ENCODE measurements at places on chromosomes 1 and 21. TPM values are rescaled to one million over a fixed set of nuclear protein-coding genes. Genes with fewer than 3 reads are reported as not detected.

- no peak for DNase-seq
Measured at GRCh38 chr1:107277022-107277421, 136.2 kb downstream of the NTNG1 start.

DNA sequence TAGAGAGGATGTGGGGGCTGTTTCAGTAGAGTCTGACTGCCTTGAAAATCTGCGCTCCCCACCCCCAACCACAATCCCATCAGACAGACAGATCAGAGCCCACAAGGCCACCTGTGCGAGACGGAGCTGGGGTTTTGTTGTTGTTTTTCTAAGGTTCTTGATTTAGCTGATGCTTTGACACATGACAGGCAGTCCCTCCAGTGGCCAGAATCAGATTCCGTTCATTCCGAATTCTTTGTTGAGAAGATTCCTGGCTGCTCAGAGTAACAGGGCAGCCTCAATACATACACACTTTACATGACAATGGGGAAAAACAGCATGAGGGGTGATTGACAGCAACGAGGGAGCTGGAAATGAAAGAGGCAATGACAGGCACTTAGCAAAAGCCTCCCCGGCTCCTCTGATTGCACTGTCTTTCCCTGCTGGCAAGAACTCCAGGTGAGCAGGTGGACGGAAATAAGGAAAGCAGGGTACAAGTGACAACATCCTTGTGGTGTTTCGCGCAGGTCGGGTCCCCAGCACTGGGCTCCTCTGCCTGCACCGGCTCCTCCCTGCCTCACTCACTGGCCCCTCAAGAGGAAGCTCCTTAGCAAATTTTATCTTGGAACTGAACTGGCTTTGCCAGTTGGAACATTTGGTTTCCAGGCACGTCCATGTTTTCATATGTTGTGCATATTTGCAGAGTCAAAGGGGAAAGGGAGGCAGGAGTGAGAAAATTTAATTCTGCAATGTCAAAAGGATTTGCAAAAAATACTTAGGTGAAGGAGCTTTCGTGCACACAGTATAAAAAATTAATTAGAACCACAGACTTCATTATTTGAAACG, 148.7 kb downstream of the PGBD5 start:
- peak; percentile 62 for DNase-seq

- DNase-seq = no peak
Measured at GRCh38 chr1:215484171-215484939, 82.7 kb upstream of the KCTD3 start.

GRCh38 chr21:32641710-32642698, 29.8 kb upstream of the CFAP298 start:
- DNase-seq = no peak

- DNase-seq = no peak
Measured at GRCh38 chr1:9453779-9454418, 85.4 kb upstream of the SLC25A33 start.

DNA sequence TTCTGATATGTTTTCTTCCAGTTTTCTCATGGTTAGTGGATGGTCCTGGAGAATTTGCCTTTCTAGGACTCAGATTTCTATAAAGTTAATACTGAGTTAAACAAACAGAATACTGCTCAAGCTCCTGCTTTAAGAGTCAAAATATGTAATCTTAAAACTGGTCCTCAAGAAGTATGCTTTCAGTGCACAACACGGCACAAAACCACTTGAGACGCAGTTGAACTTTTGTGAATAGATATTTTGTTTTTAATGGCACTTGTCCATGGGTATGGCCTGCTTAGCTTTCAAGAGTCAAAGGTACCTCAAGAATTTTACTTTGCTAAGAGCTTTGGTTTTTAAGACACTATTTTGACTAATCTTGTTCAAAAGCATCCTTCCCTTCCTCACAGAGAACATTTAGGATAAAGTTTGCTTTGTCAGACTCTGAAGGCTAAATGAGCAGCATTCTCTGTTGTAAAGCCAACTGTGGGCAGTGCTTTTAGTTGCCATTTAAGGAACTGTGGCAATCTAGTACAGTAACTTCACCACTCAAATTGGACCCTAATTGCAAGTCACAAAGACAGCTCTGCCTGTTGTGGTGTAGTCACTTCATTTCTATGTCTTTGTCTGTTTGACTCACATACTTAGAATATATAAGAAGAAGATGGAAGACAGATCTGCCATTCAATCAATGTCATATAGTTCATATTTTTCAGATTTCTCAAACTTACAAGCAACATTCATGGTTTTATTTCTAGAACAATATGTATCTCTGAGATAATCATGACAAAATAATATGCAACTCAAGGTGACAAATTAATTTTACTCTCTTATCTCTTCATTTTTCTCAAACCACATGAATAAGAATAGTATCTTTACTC, 28.8 kb downstream of the SAMD13 start:
- DNase-seq = no peak

DNA sequence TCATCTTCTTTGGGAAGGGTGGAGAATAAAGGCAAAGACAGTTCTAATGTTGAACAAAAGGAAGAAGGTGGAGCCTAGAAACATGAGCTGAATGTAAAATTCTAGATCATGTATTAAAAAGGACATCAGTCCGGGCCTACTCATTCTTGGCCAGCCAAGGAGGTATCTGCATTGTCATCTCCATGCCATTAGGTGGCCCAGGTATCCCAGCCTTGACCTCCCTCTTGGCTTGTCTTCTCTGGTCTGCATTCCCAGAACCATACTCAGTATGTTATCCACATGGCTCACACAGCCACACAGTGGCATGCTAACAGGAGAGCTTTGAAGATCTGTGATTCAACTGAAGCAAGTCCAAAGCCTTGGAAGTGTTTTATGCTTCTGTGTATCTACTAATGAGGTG, 369.8 kb upstream of the KAZN start:
- DNase-seq = no peak

GRCh38 chr1:247884797-247885413, 10.5 kb upstream of the OR2W3 start:
- DNase-seq = no peak

DNA sequence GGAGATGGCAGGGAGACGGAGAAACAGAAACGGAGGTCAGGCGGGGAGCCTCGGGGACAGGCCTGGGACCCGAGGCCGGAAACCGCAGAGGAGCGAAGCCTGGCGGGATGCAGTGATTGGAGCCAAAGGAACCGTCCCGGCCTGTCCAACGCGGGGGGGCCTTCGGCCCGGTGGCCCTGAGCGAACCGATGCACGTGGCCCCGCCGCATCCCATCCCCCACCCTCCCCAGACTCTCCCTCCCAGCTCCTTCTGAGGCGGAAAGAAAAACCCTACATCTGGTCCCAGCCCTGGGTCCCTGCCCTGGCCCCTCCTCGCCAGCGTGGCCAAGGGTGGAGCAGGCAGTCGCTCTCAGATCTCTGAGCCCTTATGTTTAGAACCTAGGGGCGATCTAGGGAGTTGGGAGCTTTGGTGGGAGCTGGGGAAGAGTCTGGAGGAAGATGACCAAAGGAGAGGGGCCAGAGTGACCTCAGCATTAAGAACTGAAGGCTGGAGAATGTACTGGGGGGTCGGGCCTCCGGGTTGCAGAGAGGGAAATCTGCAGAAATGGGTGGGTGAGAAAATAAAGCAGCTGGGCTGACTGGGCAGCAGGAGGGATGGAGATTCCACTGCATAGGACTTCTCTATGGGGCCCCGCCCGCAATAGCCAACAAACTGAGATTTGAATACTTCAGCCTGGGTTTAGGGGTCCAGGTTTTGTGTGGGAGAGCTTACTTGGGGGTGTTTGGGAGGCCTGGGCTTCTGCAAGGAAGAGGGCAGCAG, 1.5 kb upstream of the CRABP2 start:
- peak; percentile 91 for DNase-seq

DNA sequence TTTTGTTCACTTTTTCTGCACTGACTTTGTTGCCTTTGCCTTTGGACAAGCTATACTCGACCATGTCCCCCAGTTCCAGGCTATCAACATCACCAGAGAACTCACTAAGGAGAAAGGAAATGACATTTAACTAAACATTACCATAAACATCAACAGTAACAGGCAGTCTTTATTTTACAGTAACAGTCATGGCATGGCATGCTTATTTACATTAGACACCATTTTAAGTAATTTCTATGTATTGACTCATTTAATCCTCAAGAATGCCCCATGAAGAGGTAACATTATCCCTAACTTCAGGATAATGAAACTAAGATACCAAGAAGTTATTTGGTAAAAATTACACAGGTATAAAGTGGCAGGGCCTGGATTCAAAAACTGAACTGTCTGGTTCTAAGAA, 8.7 kb upstream of the NRAS start:
- no peak for DNase-seq

DNA sequence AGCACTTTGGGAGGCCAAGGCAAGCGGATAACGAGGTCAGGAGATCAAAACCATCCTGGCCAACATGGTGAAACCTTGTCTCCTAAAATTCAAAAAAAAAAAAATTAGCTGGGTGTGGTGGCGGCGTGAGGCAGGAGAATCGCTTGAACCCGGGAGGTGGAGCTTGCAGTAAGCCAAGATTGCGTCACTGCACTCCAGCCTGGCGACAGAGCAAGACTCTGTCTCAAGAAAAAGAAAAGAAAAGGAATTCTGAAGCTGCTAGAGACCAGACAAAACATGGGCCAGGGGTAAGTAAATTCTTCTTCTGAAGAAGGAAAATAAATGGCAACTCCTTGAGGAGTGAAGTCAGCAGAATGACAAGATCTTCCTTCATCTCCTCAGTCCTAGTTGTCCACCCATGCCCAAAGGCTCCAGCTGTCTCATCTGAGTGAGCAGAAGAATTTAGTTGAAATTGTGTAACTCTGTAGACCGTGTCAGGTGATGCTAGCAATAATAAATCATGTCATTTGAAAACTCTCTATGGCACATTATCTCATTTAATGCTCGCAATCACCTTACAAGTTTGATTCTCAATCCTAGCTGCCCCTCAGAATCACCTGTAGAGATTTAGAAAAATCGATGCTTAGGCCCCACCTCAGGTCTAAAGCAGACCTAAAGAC, 14.3 kb downstream of the PDZK1 start:
- DNase-seq = no peak

- DNase-seq = no peak
Measured at GRCh38 chr1:234838820-234839219, 228.8 kb upstream of the IRF2BP2 start.

Gene ARID4B
- 28.5 TPM for total RNA-seq

Gene CYP4A11
- total RNA-seq = not detected

Gene CCDC30
- total RNA-seq = 4.3 TPM

Gene PSEN2
- 22.0 TPM for total RNA-seq

Gene NBPF14
- total RNA-seq = 30.5 TPM

Gene PLA2G2A
- total RNA-seq = 310 TPM

Gene LCE1A
- not detected for total RNA-seq

Gene RNU1-1
- 18,986 TPM for total RNA-seq
